ENCODE measurements at places on chromosomes 2 and 18.

DNA sequence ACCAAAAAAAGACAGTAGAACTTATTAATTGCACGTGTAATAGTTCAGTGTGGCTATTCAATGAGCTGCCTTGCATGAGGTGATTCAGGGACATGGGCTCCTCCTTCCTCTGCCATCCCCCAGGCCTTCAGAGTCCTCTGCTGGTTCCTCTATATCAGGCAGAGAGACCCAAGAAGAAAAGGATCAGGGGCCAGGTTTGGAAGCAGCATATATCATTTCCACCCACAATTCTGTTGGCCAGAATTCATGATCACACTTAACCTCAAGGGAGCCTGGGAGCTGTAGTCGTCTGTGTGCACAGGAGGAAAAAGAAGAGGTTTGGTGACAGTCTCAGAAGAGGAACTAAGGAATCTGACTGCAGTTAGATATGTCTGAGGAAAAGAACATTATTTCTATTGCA lies 114.0 kb upstream of the GLS start:
- DNase-seq, result no peak

DNA sequence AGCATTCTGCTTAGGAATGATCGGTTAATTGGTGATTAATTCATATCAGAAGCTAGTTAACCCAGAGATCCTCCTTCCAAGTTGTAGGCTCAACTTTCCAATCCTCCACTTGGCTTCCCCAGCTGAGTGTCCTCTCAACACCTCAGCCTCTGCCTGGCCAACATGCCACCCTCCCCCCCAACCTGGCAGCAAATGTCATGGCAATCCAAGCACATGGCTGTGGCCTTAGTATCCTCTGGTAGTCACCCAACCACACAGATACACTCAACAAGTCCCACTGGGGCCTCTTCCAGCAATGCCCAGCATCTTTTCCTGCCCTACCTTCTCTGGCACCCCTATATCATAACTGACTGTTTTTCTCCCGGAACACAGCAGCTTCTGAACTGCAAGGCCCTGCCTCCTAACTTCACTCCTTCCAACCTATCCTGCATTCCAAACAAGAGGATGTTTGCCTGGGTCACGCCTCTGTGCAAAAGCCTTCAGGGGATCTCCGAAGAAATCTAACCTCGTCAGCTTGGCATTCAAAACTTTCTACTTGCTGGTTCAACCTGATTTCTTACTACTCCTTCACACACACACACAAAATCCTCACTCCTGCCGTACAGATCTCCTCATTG lies 195.0 kb downstream of the CYP26B1 start:
- DNase-seq, result no peak

GRCh38 chr2:154963511-154963910 lies 265.0 kb downstream of the KCNJ3 start:
- no peak for DNase-seq

- DNase-seq, result no peak
Observed at GRCh38 chr2:165558832-165559231, 89.3 kb downstream of the CSRNP3 start.

GRCh38 chr18:56431551-56431950 lies 206.8 kb downstream of the TXNL1 start:
- DNase-seq, result no peak

DNA sequence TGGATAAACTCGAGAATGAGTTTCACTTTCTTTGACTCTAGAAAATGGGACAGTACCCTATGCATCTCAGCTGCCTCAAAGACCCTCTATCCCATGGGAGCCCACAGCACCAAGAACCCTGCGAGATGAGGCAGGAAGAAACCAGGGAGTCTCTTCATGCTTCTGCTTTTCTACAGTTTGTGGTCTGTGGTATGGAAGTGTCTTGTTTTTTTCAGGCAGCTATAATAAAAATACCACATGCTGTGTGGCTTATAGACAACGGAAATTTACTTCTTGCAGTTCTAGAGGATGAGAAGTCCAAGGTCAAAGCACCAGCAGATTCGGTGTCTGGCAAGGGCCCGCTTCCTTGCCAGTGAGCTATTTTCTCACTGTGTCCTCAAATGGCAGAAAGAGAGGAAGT lies 257.9 kb downstream of the SUCLG1 start:
- DNase-seq, result no peak

DNA sequence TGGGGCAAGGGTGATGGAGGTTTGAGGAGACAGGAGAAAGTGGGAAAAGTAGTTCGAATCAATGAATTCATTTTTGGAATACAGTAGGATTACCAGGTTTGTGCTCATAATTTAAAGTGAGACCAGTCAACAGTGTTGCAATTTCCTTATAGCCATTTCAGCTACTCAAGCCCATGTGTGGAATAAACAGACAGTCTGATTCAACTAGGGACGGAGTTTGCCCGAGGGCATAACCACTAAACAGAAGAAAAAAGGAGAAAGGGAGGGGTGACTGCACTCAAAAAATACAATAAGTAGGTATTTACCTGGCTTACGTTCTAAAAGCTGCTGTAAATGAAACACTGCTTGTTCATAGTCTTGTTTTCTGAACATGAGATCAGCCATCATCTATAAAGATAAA lies 55.2 kb downstream of the TTC21B start:
- no peak for DNase-seq

DNA sequence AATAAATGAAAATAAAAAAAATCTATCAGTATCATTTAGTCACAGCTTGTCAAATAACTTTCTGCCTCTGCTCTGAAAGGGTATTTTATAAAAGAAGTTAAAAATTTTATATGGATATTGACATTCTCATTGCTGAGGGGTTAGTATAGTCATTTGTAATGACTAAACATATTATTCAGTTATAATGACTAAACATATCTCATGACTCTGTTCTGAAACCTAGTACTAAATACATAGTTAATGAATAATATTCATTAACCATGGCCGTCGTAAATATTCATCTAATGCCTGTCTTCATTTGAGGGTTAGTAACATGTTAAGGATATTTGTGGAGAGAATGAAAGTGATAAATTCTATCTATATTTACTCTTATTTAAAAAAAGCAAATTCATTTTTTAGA lies 69.1 kb upstream of the MAP4K3 start:
- no peak for DNase-seq

DNA sequence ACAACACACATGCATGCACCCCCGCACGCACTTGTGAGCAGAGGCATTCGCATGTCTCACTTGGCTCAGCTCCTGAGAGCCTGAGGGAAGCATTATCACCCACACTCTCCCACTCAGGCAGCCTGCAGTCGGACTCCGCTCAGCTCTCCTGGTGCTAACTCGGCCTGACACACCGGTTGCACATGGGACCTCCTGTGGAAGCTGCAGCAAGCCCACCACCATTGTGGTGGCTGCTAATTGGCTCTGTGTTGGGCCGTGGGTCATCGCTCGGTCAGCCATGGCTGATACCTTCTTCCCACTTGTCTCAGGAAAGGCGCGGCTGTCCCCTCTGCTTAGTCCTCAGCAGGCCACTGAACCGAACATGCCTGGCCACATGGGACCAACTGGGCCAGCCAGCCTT lies 13.7 kb upstream of the TEX261 start:
- no peak for DNase-seq

GRCh38 chr2:10786240-10786982 lies 26.2 kb downstream of the PDIA6 start:
- no peak for DNase-seq

DNA sequence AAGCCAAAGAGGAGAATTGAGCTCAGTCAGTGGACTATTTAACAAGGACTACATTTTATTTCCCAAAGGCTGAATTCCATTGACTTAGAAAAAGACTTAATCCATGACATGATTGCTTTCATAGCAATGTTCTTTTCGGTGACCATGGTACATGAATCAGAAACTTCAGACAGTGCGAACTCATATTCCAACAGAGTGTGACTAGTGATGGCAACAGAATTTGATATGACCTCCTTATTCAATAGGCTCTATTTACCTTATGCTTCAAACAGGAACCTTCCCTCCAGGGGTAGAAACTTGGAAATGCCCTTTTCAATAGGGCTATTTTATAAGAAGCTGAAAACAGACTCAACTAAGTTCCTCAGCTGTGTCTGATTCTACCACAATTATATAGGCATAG lies 191.9 kb downstream of the RND3 start:
- no peak for DNase-seq

GRCh38 chr2:9212010-9212635 lies 5.5 kb downstream of the ASAP2 start:
- DNase-seq, result no peak

GRCh38 chr2:240960309-240960970 lies 38.0 kb upstream of the SNED1 start:
- DNase-seq, result no peak

- DNase-seq, result no peak
Observed at GRCh38 chr2:173239644-173240043, 115.0 kb upstream of the CDCA7 start.

DNA sequence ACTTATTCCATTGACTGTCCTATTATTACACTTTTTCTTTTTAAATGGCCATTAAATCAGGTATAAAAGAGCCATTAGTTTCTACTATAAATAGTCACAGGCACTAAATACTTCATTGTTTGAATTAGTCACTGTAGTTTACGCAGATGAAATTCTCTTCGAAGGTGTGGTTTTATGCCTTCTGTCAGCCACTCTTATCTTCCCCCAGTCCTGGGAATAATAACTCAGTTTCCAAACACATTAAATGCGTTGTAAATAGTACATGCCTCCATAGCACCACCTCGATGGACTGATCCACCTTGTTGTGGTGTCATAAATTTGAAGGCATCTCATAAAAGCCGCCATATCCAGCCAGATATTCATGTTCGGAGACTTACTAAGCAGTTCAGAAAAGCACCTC lies 72.1 kb upstream of the PARD3B start:
- DNase-seq, result no peak

DNA sequence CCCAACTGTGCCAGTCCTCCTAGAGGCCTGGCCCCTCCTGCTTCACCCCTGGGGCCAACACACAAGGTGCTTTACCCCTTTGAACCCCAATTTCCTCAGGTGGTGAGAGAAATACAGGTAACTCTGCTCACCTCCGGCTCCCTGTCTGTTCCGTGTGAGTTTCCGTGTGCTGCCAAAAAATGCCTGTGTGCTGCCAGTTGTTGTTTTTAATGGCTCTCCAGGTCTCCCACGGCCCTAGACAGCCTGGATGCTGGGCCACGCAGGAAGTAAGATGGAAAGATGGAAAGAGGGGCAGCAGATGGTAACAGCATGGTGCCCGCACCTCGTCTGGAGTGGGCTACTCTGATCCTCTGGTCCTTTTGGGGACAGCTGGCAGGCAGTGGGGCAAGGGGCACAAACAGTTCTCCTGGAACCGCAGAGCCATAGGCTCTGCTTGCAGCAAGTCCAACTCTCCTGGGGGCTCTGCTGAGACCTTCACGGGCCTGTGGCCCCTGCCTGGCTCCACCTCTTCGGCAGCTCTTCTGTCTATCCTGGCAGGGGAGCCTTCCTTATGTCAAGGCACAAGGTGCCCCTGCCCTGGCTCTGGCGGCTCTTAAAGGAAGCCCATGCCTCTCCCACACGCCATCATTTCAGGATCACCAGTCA lies 4.3 kb upstream of the ARHGEF4 start:
- no peak for DNase-seq

DNA sequence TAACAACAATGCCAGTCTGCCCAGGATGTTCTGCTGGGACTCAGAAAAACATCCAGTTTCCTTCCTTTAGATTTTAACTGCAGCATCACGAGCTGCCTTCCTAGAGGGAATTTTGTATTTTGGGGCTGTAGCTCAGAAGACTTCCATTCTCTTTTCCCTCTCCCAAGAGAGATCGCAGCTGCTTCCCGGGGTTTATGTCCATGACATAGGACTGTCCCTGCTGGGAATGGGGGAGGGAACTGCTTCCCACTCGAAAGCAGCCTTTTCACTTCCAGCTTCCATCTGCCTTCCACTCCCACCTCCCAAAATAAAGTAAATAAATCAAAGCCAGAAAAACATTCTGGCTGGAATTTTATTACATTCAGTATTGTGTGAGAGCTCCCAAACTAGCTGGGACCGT lies 52.4 kb downstream of the LIMS1 start:
- no peak for DNase-seq

GRCh38 chr2:215238485-215239098 lies 73.3 kb upstream of the ATIC start:
- no peak for DNase-seq
